ENCODE measurements at places on chromosomes 3 and 15.

GRCh38 chr15:52649686-52650085 lies 29.5 kb downstream of the ATOSA start:
- DNase-seq = no peak

- DNase-seq = no peak
Measured at GRCh38 chr3:3699407-3699806, 99.8 kb upstream of the LRRN1 start.

- DNase-seq = no peak
Measured at GRCh38 chr3:179473565-179473964, 22.3 kb upstream of the GNB4 start.

DNA sequence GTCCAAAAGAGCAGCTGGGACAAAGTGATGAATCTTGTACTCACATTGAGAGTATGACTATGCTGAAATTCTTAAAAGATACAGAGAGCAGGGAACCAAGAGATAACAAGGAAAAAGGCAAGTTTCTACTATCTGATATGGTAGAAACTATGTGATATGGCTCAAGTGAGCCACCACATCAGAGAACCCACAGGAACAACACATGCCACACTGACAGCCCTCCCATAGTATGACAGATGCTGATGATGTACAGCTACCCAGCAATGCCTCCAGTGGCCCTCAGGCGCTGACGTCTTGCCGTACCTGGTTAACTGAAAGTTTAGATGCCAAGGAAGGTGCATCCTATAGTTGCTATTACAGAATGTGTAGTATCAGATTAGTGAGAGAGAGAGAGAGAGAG lies 42.4 kb downstream of the CHAC1 start:
- DNase-seq = no peak

DNA sequence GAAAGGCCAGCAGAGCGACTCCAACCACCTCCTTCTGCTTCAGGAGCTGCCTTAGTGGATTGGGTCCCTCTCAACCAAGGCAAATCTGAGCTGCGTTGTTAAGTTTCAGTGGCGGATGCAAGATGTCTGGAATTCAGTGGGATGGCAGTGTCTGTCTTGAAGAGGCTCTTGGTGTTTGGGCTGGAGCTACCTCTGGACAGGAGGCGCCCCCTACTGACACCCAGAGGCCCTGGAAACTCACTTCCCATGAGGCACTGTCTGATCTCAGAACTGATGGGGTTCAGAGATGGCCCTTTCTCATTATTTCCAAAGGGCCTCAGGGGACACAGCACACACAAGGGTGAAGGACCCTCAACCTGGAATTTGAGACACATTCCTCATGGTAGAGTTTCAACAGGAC lies 6.0 kb upstream of the SLC28A1 start:
- DNase-seq = peak; percentile 2

DNA sequence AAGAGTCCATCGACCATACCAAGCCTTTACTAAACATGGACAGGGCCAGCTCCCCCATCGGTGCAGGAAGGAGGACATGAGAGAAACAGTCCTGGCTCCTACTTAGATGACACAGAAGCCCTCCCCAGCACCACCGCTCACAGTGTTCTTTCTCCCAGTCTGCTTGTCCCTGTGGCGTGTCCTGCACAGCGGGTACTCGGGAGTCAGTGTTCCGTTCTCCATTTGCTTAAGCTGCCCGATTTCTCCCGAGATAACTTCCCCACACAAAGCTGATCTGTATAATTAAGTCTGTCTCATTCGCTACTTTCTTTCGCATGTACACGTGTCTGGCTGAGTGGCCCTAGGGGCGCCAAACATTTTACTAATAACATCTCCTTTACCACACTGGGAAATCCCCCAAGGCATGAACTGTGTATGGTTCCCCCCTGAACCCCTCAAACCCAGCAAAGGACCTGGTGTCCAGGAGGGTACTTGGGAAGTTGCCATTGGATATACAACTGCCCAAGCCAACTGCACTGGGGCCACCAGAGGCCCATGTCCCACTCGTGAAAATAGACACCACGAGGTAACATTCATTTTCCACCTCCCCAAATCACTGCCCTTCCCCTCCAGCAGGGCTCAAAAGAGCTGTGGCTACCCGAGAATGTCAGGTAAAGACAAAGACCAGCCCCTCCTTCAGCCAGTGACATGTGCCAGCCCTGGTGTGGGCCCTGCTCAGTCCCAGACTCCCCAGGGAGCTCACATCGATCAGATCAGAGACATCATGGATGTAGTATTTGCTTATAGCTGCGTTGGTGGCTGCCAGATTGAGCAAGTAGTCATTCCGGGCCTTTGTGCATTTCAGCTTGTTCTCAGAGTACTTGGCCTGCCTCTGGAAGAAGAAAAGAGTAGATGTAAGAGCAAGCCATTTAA lies 96.5 kb upstream of the RAD18 start:
- DNase-seq = no peak

- DNase-seq = no peak
Measured at GRCh38 chr3:74075241-74075640, 450.5 kb upstream of the PDZRN3 start.

DNA sequence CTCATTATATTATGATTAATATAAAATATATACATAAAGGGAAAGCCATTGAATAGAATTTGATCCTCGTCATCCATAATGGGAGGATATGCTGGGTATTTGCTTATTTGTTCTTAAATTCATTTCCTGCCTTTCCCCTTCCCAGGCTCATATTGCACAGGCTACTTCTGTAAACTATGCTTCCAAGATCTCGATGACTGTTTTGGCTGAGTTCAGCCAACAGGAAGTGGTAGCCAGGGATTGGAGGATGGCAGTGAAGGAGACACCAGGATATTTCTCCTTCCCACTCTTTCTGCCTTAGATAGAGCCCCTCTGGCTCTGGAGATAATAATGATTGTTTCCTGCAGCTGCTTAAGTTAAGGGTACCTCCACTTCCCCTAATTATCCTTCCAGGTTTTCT lies 44.3 kb upstream of the DYNC1LI1 start:
- no peak for DNase-seq

- DNase-seq = no peak
Measured at GRCh38 chr3:195240939-195241338, 30.0 kb downstream of the XXYLT1 start.

- DNase-seq = no peak
Measured at GRCh38 chr15:45205192-45205591, 17.4 kb upstream of the SHF start.

DNA sequence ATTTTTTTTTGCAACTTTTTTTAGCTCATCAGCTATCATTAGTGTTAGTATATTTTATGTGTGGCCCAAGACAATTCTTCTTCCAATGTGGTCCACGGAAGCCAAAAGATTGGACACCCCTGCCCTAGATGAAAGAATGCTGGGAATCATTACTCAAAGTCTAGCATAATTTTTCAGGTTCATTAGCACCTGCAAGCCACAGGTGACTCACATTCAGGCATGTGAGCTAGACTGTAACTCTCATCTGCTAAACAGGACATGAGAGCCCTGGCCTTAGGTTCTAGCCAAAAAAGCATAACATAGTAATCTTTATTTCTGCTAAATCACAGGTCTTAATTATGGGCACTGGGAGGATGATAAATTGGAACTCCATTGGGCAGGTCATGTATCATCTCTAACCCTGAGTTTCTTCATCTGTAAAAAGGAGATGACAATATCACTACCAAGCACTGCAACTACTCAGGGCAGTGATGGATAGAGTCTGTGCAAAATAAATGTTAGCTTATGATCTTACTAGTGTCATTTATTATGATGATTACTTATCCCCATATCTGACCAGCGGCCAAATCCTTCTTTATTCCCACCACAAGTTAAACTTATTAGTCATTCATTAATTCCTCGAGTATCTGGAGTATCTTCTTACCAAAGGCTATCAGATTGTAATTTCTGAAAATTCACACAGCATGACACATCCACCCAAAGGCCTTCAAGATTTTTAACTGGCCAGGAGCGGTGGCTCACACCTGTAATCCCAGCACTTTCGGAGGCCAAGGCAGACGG lies 125.0 kb downstream of the PLD1 start:
- no peak for DNase-seq

GRCh38 chr15:76501011-76501410 lies 164.4 kb downstream of the ISL2 start:
- DNase-seq = no peak

DNA sequence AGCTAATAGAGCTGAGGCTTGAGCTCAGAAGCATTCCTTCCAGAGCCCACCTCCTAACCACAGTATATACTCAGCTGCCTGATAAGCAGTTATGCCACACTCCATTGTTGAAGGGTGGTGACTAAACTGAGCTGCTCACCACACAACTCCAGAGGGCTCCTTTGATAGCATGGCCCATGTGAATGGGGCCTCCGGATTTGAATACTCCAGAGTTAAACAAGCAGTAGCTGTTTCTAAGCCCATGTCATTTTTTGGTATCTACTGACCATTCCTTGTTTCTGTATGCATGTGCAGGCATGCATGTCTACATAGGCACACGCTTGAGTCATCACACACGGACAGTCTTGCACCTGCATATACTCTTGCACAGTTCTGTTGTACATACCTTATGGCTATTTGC lies 28.9 kb downstream of the IGSF10 start:
- DNase-seq = no peak

DNA sequence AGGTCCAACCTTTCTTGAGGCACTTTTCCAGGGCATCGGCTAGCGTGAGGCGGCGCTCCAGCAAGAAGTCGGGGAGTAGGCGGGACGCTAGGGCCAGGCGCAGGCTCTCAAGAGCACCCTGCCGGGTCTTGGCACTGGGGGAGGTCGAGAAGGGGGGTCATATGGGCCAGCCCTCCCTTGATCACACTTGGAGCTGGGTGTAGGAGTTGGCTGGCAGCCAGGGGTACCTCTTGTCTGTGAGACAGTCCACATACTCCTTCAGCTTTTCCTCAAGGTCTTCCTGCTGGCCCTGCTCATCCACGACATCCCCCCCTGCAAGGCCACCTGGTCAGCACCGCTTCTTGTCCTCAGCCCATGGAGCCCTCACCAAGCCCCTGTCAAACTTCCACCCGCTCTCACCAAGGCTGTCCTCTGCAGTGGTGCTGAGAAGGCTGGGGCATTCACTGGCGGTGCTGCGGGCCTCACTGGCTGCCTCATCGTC lies 2.0 kb downstream of the IFRD2 start:
- no peak for DNase-seq

DNA sequence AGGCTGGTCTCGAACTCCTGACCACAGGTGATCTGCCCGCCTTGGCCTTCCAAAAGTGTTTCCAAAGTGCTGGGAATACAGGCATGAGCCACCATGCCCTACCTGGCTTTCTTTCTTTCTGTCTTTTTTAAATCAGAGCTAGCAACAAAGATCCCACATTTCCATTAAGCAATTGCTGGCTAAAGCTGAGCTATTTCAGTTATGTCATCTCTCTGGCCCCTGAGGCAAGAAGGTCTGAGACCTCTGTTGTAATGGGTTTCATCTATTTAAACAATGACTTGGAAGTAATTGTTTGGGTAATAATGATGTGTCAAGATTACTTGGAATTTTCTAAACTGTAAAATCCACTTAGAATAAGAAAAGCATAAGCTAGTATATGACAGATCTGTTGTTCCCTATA lies 30.2 kb upstream of the CRBN start:
- DNase-seq = no peak

- no peak for DNase-seq
Measured at GRCh38 chr3:12383218-12383617, 94.3 kb downstream of the PPARG start.

DNA sequence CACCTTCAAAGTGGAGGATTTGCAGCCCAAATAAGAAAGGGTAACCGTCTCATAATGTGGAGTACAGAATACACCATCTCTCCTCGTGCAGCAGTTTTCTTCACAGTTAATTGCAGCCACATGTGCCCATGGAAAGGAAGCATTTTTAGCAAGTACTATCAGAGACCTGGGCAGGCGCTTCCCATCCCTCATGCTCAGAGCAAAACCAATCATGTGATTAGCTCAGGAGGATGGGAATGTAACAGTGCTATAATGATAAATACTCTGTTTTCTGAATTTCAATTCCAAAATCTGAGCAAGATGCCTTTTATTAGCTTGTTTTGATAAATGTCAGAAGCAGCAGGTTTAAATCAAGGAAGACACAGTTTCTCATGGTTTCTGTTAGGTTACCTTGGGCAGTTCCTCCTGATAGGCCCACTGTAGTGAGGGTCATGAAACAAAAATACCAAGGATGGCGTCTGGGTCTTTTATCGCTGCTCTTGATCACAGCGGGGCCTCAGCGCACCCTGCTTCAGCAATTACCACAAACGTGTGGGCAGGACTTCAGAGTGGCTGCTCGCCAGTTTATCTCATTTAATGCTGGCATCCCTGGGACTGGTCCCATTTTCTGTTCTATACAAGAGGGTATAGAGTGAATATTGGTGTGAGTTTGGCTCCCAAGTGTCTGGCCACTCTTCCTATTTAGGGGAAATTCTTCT lies 92.6 kb upstream of the VGLL4 start:
- DNase-seq = no peak

DNA sequence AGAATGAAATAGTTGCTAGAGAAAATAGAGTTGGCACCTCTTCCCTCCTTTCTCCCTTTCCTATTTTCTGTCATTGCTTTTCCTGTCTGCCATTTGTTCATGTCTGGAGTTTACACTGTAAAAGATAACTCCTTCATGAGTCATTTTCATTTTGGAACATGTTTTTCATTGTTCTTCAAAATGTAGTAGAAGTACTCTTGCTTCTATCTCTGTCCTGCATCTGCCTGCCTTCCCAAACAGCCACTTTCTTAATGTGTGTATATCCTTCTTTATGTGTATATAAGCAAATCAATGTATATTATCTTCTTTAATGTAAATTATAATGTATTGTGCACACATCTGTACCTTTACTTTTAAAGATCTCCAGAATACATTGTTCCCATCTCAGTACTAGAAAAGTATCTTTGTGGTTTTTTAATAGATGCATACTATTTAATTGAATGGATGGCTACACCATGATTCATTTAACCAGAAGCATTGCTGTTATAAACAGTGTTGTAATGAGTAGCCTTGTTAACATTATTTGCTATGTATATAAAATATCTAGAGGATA lies 41.1 kb downstream of the TSC22D2 start:
- no peak for DNase-seq

DNA sequence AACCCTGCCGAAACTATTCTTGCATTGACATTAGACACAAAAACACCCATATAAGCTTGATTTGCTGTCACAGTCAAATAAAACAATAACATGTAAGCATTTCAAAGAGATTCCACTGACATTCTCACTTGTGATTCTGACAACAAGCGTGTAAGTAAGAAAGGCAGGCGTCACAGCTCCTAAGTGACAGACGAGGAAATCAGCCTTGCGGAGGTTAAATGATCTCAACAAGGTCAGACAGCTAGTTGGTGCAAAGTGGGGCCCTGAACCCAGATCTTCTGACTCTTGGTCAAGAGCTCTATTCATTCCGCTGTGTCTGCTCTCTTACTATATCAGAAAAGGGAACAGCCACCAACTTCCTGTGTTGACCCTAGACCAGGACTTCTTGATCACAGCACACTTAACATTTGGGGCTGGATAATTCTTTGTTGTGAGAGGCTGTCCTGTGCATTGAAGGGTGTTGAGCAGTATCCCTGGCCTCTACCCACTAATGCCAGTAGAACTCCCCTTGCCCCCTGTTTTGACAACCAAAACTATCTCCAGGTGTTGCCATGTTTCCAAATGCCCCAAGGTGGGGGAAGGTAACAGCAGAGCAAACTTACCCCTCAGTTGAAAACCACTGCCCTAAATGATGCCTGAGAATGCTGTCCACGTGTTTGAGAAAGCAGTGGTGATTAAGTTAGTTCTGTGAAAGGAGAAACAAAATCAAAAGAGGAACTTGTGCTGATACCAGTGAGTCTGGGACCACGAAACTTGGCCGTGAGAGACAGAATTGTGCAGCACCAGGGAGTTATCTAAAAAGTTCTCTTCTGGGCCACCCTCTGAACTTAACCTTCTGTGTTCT lies 86.1 kb downstream of the LIPC start:
- DNase-seq = peak; percentile 78
